COR-L47 (cell line): ENCODE measurements at places on chromosomes 1 and 21.

- no peak for DNase-seq
These were observed 157.0 kb upstream of the CACNA1E start for GRCh38 chr1:181326348-181326747.

- no peak for DNase-seq
These were observed 11.6 kb downstream of the PCBP3 start for GRCh38 chr21:45655124-45655523.

DNA sequence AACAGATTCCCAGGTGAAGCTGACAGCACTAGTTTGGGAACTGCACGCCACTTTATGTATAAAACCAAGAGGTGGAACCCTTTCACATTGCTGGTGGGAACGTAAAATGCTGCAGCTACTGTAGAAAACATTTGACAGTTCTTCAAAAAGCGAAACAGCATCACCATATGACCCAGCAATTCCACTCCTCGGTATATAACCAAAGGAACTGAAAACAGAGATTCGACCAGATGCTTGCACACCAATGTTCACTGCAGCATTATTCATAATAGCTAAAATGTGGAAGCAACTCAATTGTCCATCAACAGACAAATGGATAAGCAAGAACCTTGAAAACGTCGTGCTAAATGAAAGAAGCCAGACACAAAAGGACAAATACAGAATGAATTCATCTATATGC is 17.5 kb downstream of the RSPH1 start:
- DNase-seq, result no peak

DNA sequence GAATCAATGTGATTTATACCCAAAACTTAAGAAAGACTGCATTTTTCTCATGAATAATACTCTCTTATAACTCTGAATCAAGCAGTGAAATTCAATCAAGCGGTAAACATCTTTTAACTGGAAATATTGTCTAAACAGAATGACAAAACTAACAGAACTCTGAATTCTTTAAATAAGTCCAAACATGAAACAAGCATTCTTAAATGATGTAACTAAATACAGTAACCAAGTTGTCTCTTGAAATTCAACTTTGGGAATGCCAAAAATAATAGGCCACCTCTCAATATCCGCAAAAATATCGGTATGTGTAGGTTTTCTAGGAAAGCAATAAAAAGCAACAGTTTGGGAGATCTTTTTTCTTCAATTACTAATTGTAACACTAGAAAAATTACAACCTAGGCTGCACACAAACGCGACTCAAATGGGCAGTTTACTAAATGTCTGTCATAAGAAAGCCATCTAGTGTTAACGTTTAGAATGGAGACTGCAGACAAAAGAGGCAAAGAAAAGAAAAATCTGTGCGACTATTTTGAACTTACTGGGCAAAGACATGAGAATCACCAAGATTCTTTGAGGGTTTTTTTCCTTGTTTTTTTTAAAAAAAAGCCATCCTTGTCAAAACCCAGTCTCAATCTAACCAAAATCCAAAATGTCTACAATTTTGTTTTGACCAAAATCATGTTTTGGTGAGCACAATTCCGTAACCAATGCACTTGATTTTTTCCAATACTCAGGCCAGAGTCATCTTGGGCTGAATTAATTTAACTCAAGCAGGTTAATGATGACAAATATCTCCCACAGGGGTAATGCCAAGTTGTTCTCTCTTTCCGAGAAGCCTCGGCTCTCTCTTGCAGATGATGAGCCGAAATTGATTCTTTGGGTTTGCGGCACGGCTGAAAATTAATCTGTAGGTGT is 1.3 kb downstream of the SIPA1L2 start:
- DNase-seq, result peak; percentile 57

DNA sequence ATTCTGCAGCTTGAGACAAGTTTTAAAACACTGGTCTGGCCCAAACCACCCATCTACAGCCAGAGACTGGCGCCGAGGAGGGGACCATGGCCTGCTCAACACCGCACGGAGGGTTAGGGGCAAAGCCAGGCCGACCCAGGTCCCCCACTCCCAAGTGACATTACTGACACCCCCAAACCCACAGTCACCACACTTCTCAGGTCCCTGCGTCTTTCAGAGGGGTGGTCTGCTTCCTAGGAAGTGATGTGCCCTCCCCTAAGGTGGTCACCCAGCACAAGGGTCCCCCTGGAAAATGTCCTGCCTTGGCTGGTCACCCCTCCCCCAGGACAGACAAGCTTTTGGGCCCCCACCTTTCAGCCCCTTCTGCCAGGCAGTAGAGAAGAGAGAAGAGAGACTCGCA is 20.8 kb upstream of the EPHA2 start:
- no peak for DNase-seq

GRCh38 chr1:113253187-113253586 is 137.1 kb upstream of the MAGI3 start:
- DNase-seq, result no peak

- no peak for DNase-seq
These were observed 18.9 kb upstream of the IGSF5 start for GRCh38 chr21:39726133-39726532.

DNA sequence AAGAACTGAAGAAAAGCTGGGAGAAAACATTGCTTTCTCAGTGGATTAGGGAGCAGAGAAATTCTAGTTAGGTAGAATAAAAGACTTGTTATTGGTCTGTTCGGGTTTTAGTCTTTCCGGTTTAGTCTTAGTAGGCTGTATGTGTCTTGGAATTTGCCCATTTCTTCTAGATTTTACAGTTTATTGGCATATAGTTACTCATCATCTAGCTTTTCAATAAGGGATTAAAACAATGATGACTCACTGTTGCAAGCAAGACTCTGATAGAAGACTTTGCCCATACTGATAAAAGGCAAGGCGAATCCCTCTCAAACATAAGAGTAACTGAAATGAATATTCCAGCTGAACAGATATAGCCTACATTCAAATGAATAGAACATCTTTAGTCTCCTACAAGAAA is 62.3 kb downstream of the GPR137B start:
- DNase-seq, result no peak

DNA sequence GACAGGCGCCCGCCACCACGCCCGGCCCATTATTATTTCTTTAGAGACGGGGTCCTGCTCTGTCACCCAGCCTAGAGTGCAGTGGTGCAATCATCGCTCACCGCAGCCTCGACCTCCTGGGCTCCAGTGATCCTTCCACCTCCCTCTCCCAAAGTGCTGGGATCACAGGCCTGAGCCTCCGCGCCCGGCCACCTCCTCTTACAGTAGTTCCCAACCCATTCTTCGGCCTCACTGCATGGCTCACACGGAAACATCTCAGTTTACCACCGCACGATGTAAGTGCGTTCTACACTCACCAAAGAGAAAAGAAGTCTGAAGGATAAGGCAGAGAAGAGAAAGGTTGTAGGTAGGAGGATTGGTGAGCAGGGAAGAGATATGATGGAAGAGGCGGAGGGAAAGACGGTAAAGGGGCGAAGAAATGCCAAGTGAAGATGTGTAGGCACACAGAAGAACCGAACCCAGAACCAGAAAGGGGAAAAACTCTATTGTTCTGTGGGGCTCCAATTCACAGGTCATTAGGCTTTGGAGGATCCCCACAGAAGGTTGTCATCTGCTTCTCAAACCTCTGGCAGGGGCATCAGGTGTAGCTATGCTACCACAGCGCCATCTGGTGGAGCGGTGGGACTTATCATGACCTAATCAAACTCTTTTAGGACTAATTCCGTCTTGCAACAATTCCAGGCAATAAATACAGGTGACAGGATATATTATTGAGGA is 504.2 kb downstream of the SMYD3 start:
- peak; percentile 82 for DNase-seq

DNA sequence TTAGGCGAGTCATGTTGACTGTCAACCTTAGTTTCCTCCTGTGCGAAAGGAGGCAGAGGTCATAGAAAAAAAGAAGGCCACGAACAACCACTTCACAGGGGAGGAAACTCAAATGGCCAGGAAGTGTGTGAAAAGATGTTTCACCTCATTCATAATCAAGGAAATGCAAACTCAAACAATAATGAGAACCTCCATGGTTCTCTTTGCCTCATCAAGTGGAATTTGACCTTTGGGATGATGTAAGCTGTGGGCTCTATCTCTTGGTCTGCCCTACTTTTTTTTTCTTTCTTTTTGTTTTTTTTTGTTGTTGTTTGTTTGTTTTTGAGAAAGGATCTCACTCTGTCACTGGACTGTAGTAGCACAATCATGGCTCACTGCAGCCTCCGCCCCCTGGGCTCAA is 55.9 kb upstream of the GRHL3 start:
- no peak for DNase-seq

DNA sequence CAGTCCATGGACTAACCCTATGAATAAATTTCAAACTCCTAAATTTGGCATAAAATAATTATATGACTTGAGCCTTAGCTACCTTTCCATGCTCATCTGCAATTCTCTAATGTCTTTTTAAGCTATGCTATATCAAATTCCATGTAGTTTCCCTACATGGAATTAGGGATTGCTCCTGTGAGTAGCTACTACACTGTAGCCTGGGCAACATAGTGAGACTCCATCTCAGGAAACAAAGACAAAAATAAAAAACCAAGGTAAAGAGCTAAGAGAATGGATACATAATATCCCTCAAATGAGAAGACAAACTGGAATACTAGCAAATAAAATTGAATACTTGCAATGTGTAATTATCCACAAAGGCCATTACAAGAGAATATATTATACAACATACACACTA is 37.5 kb downstream of the ATP1B1 start:
- no peak for DNase-seq

DNA sequence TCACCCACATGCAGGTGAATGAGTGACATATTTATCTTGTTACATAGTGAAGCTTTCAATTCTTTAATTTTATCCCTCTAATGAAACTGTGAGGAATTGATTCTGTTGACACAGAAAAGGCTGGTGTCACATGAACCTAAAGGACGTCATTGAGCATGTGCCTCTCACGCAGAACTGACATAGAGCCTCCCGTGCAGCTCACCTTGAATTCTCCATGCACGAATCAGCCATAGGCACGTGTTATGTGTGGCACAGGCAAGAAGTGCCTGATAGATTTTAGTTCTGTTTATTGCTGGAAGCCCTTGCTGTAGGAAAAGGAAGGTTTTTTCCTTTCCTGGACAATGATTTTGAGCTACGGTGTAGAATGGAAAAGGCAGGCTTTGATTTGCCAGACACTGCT is 11.3 kb downstream of the ADARB1 start:
- DNase-seq, result no peak

GRCh38 chr1:204728456-204728855 is 42.9 kb upstream of the LRRN2 start:
- no peak for DNase-seq

DNA sequence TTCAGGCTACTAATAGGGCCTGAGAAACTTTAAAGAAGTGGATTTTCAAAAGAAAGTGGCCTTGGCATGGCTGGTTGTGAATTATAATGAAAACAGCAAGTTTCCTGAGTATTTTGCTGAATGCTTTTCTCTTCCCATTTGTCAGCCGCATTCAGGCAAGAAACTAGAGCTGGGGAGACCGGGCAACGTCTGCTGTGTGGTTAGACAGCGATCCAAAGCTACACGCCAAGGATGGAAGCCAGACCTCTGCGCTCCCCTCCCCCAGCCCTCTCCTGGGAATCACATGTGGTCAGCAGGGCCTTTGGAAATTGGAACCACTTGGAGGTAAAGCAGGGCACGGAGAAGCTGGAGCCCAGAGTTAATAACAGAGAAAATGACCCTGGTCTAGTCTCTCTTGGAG is 114.1 kb upstream of the CD34 start:
- no peak for DNase-seq

DNA sequence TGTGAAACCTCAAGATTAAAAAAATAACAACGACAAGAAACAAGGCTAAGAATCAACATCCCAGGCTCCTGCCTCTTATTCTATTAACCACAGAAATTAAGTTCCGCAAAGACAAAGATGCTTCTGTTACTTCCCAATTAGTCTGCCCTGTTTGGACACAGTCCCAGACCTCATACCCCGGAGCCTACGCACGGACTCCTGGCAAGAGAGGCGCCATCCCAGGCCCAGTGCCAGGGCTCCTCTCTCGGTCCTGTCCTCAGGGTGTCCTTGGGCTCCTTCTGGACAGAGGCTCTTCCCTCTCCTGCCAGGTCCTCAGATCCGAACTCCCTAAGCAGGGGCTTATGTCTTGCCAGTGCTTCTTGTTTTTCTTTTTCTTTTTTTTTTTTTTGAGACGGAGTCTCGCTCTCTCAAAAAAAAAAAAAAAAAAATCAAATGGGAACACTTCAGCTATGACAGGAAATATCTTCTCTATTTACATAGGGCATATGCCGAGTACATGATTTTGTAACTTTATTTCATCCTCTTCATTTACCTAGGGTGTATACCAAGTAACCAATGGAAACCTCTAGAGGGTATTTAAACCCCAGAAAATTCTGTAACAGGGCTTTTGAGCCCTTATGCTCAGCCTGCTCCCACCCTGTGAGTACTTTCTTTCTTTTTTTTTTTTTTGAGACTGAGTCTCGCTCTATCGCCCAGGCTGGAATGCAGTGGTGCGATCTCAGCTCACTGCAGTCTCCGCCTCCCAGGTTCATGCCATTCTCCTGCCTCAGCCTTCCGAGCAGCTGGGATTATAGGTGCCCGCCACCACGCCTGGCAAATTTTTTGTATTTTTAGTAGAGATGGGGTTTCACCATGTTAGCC is 11.7 kb upstream of the ENO1 start:
- DNase-seq, result no peak

- peak; percentile 50 for DNase-seq
These were observed 117.0 kb upstream of the PLD5 start for GRCh38 chr1:242641461-242641860.

GRCh38 chr1:227317523-227318015 is 723 bp downstream of the CDC42BPA start:
- peak; percentile 58 for DNase-seq

GRCh38 chr1:233981042-233981675 is 76.7 kb downstream of the SLC35F3 start:
- no peak for DNase-seq

DNA sequence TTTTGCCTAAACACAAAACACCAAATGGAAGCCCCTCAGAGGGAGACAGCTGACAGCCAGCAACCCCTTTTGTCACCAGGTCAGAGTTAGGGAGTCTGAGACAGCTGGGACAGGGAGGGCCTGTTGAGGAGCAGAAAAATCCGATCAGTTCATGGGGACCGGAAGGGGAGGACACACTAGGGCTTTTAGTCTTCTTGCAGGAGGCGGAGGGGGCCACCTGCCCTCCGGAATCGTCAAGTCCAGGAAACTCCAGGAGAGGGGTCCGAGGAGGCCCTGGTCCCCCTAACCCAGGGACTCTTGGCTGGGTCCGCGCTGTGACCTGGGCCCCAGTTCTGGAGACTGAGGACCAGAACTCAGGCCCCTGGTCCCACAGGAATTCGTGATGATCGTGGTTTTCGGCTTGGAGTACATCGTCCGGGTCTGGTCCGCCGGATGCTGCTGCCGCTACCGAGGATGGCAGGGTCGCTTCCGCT is 34.2 kb downstream of the KCNQ4 start:
- DNase-seq, result no peak

GRCh38 chr1:32701951-32702598 is 495 bp downstream of the SYNC start:
- DNase-seq, result no peak

DNA sequence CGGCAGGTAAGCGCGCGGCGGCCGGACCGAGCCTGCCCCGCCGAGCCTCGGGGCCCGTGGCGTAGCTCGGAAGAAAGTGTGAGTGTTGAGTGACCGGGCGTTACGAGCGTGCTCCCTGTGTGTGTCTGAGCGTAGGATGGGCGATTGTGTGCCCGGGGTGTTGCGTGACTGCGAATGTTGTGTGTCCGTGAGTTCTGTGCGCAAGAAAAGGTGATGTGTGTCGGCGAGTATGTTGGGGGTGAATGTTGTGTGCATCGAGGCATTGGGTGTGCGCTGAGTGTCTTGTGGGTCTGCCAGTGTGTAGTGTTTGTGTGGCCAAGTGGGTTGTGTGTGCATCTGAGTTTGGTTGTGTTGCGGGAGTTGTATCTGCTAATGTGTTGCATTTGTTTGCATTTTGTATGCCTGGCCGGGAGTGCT is 398 bp downstream of the PTPRU start:
- DNase-seq, result no peak

- peak; percentile 8 for DNase-seq
These were observed 10.8 kb downstream of the FYB2 start for GRCh38 chr1:56808410-56808809.
